SW480 (cell line): ENCODE measurements at places on chromosomes 13 and 19.
A peak's percentile ranks its signal among the peaks of the same experiment; 100 is the strongest.

DNA sequence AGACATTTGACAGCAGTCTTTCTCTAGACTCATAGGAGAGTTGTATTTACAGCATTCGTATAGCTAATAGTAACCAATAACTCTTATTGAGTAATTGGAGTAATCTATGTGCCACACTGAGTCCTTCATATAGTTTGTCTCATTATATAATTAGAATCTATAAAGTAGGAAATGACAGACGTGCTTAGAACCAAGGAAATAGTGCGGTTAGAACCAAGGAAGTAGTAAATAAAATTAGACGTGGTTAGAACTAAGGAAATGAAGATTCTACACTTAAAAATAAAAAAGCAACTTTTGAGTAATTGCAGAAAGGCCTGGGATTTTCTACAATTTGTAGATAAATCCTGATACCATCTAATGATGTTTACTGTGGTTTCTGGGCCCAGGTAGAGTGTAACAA is 107.8 kb upstream of the TNFSF11 start:
- no peak for DNase-seq

- peak; percentile 20 for DNase-seq
Observed at GRCh38 chr13:40963927-40964326, 55.2 kb downstream of the ELF1 start.

GRCh38 chr19:41746593-41747227 is 8.6 kb upstream of the CEACAM6 start:
- DNase-seq = peak; percentile 77

DNA sequence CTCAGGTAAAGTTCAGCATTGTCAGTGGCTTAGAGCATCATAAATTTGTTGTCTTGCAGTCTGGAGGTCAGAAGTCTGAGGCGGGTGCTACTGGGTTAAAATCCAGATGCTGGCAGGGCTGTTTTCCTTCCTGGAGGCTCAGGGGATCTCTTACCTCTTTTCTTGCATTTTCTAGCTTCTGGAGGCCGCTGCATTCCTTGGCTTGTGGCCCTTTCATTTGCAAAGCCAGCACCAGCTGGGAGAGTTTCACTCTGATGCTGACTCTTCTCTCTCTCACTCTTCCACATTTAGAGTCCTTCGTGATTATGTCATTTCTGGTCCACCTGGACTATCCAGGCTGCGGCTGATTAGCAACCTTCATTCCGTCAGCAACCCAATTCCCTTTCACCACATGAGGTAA is 38.1 kb upstream of the SLC10A2 start:
- DNase-seq = no peak

GRCh38 chr13:99267927-99268326 is 9.7 kb upstream of the GPR18 start:
- no peak for DNase-seq

- no peak for DNase-seq
Observed at GRCh38 chr19:48818234-48818820, 7.5 kb upstream of the BCAT2 start.

DNA sequence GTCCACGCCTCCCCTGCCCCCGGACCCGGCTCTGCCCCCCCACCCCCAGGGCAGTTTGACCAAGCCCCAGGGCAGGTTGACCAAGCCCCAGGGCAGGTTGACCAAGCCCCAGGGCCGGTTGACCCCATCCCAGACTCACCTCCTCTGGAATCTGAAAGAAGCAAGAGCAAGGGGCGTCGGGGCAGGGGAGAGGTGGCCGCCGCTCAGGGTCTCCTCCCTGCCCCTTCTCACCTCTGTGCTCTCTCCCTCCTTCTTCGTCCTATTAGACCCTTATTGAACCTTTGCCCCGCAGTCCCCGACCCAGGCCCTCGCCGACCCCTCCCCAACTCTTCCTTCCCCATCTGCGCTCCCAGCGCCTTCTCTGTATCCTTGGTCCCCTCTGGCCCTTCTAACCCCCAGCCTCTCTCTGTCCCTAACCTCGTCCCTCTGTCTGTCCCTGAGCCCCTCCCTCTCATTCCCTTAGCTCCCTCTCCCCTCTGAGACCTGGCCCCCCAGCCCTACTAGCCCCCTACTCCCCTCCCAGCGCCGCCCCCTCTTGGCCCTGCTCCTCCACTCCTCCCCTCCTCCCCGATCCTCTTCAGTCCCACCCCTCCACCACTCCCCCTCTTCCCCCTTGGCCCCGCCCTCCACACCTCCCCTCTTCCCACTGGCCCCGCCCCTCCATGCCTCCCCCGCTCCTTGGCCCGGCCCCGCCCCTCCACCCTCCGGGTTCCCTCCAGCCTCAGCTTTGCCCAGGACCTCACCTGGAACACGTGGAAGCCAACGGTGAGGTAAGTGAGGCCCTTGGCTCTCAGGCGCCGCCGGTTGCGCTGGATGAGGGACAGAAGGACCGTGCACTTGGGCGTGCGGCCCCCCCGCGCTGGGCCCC is 7.6 kb downstream of the CAPN12 start:
- peak; percentile 55 for DNase-seq

DNA sequence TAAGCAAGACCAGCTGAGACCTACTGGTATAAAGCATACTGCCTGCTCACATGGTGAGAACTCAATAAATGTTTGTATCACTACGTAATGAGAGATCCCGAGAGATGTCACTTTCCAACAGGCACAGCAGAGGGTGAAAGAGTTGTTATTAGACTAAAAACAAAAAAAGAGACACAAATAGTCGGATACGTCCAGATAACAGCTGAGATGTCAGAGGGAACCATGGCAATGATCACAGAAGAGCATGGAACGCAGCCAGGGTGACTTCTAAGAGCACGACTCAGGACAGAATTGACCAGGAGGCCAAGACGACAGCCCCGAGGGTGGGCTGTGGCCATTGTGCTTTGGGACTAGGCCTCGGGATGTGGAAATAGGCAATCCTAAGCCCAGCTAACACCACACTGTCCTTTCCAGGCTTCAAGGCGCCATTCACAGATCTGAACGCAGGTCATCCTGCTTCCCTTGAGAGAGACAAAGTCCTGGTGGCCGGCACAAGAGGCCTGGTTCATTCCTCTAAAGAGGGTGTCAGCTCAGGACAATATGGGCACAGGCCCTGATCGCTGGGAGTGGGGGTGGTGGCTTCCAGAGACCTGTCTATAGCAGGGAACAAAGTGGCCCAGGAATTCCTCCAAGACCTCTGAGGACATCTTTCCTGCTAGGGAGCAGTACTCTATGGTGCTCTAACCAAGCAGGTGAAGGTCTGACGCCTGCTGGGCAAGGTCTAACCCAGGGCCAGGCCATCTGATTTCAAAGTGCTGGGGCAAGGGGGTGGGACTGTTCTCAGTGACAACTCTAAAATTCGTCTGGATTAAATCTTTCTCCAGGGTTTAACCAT is 3.2 kb downstream of the SH3GL1 start:
- no peak for DNase-seq

DNA sequence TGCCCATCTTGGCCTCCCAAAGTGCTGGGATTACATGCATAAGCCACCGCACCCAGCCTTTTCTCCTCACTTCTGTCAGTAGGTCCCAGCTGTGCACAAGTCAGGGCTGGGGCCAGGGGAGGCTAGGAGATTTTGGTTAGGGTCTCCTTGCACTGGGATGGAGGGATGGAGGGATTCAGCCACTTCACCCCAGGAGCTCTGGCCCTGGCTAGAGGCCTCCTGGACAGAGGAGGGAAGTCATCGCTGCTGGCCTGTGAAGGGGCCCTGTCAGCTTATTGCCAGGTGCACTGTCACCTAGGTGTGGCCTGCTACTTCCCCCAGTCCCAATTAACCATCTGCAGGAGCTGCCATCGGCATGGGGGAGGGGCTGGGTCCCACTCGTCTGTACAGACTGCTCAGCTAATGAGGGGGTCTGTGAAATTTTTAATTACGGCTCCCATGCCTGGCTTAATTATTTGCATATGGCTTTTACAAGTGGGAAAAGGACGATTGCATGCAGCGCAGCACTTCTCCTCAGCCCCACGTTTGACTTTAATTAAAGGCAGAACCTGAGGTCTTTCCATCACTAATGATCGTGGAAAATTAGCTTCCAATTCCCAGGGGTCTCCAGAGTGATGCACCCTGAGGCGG is 52.4 kb downstream of the CHST8 start:
- no peak for DNase-seq

GRCh38 chr13:100673376-100673712 is 1.3 kb downstream of the TMTC4 start:
- no peak for DNase-seq

- no peak for DNase-seq
Observed at GRCh38 chr13:97339988-97340749, 93.8 kb upstream of the RAP2A start.

GRCh38 chr19:14089662-14090508 is 666 bp downstream of the SAMD1 start:
- DNase-seq = peak; percentile 71

DNA sequence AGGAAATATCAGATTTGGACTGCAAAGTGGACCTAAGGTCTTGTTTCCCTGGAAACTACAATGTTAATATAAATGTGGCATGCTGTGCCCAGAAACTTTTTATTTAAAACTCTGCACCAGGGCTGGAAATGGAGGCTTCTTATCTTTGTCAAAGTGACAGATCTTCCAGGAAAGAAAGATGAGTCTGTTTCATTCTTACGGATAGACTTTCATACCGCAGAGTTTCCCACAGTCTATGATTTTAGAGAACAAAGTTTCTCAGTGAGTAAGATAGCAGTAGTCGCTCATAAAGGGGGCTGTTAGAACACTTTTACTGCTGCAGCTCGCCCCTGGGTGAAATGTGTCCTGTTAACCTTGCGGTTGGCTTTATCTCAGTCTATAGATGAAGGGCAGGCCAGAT is 6.7 kb downstream of the CLEC11A start:
- DNase-seq = no peak

DNA sequence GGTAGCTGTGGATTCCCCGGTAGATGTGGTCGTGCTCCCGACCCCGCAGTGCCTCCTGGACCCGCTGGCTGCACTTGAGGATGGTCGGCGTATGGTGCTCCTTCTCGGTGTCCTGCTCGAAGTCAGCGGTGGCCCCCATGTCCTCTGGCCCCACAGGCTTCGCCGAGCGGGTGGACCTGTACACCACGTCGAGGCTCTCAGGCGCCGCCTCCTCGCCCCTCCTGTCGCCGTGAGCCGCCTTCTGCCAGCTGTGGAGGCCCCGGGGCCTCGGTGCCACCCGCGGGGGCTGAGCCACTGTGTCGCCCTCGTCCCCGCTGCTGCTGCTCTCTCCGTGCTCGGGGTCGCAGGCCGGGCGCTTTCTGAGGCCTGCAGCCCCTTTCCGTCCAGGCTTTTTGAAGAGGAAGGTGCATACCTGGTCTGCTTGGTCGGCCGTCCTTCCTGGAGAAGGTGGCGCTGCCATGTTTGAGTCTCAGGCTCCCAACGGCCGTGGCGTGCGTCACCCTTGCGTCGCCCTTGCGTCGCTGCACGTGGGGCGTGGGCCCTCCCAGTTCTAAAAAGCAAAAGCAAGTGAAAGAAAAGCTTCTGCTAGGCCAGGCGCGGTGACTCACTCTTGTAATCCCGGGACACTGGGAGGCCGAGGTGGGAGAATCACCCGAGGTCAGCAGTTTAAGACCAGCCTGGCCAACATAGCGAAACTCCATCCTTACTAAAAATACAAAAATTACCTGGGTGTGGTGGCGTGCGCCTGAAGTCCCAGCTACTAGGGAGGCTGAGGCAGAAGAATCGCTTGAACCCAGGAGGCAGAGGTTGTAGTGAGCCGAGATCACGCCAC is at the start of gene RNF113B:
TSS of gene RNF113B (minus strand) at position 493 of the 832 bp plus-strand sequence. CDS start at position 460, 33 bp downstream.
- no peak for DNase-seq

- peak; percentile 47 for DNase-seq
Observed at GRCh38 chr19:50720181-50720920, 749 bp upstream of the SHANK1 start.

DNA sequence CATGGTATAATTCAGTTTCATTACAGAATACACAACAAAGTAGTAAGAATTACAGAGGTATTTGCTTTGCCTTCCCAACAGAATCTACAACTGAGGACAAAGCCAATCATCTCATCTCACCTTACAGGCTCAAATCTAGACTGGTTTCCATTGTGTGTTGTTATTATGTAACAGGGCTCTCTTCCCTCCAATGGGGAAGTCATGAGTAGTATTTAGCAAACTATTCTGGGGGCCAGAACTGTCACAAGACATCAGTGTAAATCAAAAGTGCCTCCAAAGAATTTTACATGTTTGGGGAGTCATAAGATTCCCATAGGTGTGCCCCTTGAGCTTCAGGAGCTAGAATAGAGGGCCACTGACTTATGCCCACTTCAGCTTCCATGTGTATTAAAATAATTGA is 187.0 kb upstream of the EDNRB start:
- DNase-seq = no peak

DNA sequence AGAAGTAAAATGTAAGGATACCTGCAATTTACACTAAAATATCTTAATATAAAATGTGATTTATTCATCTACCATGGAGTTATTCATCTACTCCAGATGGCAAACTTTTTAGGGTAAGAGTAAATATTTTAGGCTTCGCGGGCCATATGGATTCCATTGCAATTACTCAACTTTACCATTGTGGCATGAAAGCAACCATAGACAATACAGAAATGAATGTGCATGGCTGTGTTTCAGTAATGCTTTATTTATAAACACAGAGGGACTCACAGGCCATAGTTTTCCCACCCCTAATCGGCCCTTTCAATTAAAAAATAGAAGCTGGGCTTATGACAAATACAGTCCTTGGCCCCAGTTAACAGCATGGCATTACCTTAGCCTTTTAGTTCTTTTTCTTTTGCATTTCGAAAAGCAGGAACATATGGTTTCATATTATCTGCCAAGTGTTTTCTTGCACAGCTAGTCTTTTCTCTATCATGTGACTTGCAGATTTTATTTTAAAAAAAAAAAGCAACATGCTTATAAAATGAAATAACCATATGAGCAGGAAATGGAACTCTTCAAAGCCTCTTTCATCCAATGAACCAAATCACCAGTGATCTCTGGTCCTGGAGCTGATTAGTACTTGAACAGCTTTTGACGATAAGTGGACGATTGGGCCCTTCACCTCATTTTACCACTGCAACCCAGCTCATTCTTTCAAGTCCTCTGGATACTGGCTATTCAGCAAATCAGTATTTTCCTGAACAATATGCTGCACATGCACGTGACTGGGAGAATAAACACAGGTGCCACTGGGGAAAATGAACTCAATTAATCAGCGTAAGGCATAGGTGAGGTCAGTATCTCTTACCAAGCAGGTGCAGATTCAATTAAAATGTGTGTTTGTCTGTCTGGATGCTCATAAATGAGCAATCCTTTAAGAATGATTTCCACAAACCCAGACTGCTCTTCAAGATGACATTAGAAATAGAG is 63.9 kb downstream of the LHFPL6 start:
- DNase-seq = no peak

GRCh38 chr19:16200038-16201010 is 2.6 kb downstream of the AP1M1 start:
- DNase-seq = no peak

DNA sequence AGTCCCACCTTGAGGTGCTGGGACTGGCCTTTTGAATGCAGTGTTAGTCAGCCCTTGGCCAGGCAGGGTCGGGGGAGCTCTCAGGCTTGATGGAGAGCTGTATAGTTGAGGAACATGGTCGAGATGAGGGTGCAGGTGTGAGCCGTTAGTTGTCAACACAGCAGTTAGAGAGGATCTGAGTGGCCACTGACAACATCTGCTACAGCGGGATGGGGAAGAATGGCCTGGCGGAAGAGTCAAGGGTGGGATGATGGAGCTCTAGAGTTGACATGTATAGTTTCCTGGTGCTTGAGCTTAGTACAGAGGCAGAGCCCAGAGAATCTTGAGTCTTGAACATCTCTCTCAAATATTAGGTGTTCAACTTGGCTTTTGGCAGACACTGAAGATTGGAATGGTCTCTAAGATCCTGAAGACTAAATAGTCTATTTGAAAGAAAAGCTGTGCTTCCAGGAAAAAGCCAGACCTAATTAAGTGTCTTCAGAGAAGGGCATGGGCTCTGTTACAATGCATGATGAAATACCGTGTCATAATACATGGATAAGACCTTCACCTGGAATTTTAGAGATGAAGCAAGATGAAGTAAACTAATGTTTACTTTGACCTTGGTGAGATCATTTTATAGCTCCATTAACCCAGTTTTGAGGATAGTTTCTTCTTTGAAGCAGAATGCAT is 9.7 kb downstream of the PCCA start:
- DNase-seq = peak; percentile 85
